Hepatic stellate cell (primary cell): ENCODE measurements at places on chromosomes 2 and 18.
A peak's percentile ranks its signal among the peaks of the same experiment; 100 is the strongest.

DNA sequence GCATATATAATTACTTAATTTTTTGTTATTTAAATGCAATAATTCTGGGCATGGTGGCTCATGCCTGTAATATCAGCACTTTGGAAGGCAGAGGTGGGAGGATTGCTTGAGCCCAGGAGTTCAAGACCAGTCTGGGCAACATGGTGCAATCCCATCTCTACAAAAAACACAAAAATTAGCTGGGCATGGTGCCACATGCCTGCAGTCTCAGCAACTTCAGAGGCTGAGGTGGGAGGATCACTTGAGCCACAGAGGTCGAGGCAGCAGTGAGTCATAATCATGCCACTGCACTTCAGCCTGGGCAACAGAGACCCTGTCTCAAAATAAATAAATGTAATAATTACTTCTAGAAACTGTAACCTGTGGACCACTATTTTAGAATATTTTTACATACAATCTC, 21.5 kb upstream of the TMEM87B start:
- DNase-seq, result no peak

DNA sequence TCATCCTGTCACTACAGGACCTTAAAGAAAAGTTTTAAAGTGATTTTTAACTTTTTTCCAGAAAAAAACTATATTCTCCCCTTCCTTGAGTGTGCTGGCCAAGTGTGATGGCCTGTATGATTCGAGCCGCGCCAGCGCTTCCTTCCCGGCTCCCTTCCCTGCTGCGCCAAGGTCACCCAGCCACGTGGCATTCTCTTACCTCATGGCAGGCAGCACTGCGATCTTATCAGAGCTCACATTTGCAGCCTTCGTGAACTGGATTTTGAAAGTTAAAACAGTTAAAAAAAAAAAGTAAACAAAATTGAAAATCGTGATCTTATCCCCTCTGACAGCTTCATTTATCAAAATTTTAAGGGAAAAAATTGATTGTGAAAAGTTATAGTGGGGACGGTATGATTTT, 279.8 kb downstream of the PTGR3 start:
- no peak for DNase-seq

DNA sequence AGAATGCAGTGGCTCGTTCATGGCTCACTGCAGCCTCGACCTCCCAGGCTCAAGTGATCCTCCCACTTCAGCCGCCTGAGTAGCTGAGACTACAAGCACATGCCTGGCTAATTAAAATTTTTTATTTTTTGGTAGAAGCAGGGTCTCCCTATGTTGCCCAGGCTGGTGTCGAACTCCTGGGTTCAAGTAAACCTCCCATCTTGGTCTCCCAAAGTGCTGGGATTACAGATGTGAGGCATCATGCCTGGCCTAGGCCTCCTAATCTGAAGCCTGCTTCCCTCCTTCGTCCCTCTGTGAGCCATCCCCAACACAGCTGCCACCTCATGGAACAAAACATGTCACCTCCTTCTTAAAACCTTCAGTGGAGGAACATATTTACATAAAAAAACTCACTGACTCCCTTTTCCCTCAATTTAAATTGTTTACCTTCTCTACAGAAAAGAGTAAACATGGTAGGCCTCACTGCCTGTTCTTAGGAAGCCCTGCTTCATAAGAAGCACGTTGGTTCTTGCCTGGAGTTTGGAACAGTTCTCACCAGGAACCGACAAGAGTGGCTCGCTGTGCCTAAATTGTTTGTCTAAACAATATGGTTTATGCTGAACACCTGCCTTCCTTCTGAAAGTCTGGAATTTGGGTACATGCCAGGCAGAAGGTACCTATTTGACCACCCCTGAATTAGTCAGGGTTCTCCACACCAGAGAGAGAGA, 12.1 kb upstream of the RHOB start:
- DNase-seq, result no peak

DNA sequence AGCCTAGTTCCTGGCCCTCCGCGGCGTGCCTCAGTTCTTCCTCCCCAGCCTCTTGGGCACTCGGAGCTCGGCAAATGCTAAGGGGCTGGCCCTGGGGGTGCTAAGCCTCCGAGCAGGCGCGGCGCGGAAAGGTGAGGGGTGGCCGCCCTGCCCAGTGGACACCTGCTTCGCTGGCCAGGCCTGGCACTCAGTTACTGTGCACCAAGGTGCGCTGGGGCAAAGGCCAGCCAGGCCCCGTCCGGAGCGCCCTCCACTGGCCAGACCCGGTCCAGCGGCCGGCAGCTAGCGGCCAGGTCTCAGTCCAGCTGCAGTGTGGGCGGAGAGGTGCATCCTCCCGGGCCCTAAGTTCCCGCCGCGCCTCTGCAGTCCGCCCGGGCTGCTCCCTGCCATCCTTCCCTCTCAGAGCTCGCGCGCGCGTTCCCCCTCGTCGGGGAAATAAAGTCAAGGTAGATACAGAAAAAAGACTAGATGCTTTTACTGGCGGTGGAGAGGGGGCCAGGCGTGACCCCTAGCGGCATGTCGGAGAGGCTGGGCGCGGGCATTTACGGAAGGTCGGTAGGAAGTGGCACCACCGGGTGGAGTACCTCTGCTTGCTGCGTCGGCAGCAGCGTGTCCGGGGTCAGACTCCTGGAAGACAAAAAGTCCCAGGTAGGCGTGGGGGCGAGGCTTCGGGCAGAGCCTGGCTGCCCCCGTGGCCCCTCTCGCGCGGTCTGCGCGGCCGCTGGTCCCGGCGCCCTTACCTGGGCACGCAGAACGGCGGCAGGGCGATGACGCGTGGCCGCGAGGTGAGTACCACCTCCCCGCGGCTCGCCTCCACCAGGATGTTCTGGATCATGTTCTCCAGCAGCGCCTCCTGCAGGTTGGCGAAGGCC, 9.4 kb upstream of the CRYBA2 start:
- DNase-seq, result peak; percentile 66

DNA sequence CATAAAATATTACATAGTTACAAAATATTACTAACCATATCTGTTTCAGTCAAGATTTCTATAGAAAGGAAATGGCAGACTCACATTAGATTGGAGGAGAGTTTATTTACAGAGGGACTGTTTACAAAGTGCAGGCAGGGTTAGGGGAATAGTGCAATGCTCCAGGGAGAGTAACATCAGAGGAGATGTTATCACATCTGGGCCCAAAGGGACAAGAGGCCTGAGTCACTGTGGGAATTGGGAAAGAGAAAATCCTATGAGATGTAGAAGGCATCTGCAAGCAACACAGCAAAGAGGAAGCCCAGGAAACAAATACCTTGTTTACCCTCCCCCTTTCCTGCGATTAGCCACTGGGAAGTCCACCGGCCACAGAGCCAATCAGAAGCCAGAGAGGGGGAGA, 227.3 kb upstream of the TANK start:
- DNase-seq, result peak; percentile 36

DNA sequence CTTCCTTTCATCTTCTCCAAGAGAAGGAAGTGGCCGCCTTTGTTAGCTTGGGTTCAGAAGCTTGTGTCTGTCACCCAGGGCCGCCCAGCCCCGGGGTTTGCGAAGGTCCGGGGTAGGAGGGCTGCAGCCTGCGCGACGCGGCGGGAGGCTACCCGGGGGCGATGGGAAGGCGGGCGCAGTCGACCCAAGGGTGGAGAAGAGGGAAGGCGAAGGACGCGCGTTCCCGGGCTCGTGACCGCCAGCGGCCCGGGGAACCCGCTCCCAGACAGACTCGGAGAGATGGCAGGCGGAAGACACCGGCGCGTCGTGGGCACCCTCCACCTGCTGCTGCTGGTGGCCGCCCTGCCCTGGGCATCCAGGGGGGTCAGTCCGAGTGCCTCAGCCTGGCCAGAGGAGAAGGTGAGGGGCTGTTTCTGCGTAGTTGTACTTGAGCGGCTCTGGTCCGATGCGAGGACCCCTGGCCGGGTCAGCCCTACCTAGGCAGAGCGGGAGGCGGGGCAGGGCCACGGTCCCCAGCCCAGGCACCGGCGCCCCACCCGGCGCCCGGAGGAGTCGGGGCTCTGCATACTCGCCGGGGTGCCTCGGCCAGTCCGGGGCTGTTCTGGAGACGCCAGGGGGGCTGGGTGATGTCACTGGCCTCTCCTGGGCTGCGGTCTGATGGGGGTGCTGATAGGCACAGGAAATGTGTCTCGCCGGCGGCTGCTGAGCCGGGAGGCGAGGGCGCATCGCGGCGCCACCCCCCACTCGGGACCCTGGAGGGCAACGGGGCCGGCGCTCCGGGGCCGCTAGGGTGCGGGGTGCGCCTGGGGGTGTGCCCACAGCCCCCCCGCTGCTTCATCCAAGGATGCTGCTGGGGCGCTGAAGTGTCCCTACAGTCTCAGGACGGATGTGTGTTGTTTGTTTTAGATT, at the start of gene QPCT:
Gene QPCT (plus strand): TSS at position 178 of the 909 bp plus-strand sequence. CDS start 102 bp downstream, at position 280.
- DNase-seq, result peak; percentile 61

- DNase-seq, result no peak
These were observed 21.0 kb upstream of the ZNF532 start for GRCh38 chr18:58843688-58844035.

- DNase-seq, result no peak
These were observed 43.8 kb downstream of the DDX18 start for GRCh38 chr2:117858336-117858735.

- no peak for DNase-seq
These were observed 39.5 kb upstream of the TANC1 start for GRCh38 chr2:158928965-158929364.

- no peak for DNase-seq
These were observed 109.1 kb downstream of the PLEKHA3 start for GRCh38 chr2:178589335-178589734.

- peak; percentile 52 for DNase-seq
These were observed 29.9 kb upstream of the NT5DC4 start for GRCh38 chr2:112690853-112691401.

DNA sequence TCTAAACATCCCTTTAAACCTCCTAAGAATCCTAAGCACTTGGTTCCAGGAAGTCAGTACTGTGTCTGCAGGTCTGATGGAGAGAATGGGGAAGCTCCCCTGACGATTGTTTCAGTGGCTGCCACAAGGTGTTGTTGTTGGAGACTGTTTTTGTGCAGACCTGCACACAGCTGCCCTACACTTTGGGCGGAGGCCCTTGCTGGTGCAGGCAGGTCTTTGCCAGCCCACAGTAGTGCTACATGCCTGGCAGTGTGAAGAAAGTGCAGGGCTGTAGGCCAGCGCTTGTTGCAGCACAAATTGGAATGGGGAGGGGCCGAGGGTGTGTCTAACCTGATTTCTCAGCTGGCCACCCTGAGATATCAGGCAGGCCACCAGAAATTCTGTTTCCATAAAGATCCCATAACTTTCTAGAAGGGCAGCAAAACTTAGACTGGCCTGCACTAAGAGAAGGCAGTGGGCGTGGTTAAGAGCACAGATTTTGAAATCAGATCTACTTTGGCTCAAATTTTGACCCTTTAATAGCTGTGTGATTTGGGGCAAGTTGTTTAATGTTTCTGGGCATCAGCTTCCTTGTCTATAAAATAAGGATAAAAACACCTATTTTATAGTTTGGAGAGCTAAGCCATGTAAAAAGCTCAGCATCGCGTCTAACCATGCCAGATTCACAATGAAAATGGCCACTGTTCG, 83.7 kb upstream of the SLC1A4 start:
- no peak for DNase-seq

DNA sequence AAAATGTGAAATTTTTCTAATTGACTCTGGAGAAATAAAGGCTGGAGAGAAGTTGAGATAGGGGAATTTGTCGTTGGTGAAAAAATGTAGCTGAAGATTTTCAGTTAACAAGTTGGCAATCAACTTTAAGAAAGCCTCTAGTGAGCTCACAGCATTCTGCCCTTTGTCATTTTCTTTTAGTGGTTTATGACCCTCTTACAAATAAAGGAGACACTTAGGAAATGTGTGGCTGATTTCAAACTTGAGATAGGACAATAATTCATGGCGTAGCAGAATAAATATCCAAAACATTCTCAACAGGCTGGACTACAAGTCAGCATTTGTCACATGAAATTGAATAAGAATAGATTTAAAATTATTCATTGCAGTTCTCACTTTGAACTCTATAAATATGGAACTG, 412.5 kb upstream of the SPHKAP start:
- DNase-seq, result no peak

DNA sequence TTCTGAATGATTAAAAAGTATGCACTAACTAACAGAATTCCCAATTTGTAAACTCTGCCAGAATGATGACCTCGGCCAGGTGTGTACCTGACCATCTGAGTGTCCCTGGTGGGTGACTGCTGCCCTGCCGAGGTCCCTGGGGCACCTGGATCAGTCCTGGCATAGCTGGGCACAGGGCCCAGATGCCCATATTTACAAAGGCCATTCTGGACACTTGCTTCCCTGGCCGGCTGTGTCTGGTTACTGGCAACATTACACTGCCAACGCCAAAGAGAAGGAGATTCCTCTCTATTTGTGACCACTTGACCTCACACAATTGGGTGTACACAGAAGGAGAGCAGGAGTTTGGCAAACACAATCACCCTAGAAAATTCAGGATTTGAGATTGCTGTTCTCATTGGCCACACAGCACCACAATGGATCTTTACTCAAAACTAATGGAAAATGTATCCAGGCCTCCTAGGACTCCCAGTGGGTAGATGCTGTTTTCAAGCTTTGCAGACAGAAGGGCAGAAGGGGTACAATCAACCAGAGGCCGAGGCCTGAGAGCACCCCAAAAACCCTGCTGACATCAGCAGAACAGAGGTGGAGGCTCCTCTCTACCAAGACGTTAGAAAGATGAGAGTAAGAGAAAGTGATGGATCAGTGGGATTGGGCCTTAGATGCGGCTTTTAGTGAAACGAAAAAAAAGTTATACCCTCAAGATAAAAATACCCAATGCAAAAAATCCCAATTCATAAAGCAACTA, 58.3 kb upstream of the PXDN start:
- no peak for DNase-seq

- DNase-seq, result no peak
These were observed 10.3 kb downstream of the DIPK1C start for GRCh38 chr18:74446631-74447403.

GRCh38 chr18:10044054-10044453, 130.2 kb downstream of the VAPA start:
- no peak for DNase-seq

DNA sequence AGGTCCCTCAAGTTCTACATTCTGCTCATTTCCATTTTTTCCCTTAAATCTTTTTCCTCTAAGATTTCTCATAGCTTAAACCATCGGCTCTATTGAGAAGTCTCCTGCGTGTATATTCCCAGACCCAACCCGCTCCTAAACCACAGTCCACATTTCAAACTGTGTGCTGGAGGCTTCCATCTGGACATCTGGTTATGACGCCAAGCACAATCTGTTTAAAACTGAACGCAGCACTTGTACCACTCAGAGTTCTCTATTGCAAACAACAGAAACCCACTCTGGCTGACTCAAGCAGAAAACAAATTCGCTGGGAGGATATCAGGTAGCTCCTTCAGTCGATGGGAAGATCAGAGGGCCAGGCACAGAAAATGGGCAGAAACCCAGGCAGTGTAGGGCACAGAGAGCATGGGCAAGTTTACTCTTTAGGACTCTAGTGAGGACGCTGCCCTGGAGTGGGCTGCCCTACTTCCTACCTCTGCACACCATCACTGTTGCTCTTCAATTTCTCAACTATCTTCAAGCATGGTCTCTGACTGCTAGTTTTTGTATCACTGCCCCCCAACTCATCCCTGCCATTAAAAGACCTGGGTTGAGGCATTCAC, 5.6 kb upstream of the EML4 start:
- DNase-seq, result no peak

DNA sequence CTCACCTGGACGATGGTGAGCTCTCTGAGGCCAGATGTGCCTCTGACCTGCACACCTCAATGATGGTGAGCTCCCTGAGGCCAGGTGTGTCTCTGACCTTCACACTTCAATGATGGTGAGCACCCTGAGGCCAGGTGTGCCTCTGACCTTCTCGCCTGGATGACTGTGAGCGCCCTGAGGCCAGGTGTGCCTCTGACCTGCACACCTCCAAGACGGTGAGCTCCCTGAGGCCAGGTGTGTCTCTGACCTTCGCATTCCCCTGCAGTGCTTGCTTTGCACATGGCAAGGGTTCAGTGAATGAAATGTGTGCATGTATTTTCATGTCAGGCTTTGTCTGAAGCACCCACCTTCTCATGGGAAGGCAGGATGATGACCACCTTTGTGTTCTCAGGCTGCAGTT, 95.5 kb downstream of the PTGR3 start:
- no peak for DNase-seq
